ENCODE measurements at places on chromosomes 1 and 21. TPM values are rescaled to one million over a fixed set of nuclear protein-coding genes. Genes with fewer than 3 reads are reported as not detected.

Gene CRNN
- 0.16 TPM for total RNA-seq

DNA sequence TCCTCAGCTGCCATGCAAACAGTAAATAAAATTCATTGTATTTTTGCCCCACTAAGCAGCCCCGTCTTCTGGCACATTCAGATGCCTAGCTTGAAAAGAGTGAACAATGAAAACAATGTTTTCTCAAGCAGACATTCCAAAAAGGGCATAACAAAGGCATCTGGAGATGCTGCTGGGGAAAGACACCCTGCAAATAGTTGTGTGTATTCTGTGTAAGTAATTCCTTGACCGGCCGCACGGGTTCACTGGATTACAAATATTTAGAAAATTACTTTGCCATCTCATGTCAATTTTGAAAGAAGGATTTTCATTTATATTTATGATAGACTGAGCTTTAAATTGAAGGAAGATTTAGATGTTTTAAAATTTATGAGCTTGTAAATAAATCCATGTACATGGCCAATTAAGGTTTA lies 142.2 kb downstream of the SLC45A1 start:
- DNase-seq: no peak
- H3K4me3 ChIP-seq: no peak overlapping the region
- H3K27ac ChIP-seq: no peak overlapping the region

GRCh38 chr1:101124405-101124804 lies 98.8 kb upstream of the DPH5 start:
- no peaks in the 10 kb centered on the region for H3K4me1 ChIP-seq
- no peaks in the 10 kb centered on the region for H3K27me3 ChIP-seq
- no peaks in the 10 kb centered on the region for H3K36me3 ChIP-seq
- H3K4me3 ChIP-seq: no peak overlapping the region
- DNase-seq: no peak
- H3K27ac ChIP-seq: no peak overlapping the region

DNA sequence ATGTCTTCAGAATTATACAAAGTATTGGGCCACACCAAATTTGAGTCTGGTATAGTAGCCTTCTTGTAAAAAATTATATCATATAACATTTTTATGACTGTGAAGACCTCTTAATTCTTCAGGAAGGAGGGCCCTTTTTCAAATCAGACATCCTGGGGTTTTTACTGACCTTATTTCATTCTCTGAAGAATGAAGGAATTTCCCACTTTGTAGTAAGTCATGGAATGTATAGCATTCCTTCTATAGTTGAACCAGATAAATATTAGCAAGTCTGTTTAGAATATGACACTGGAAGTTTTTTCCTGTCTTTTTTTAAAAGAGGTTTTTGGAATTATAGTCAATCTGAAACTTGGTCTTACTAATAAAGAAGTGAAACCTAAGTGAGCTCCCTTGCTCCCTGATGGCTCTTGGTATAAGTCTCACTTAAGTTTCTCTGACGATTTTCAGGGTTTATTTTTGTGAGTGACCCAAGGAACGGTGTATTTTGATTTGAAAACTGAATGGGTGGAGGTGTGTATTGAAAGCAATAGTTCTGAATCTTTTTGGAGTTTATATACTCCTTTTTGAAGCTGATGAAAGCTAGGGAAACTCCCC lies 23.7 kb downstream of the SNX27 start:
- no peak overlapping the region for H3K4me3 ChIP-seq
- no peaks in the 10 kb centered on the region for H3K36me3 ChIP-seq
- DNase-seq: no peak
- H3K4me1 ChIP-seq: peaks cover 8% of the 10 kb centered on the region
- H3K27ac ChIP-seq: no peak overlapping the region

GRCh38 chr1:64065571-64065970 lies 137.9 kb upstream of the UBE2U start:
- no peak overlapping the region for H3K27ac ChIP-seq
- no peak for DNase-seq
- H3K36me3 ChIP-seq: no peaks in the 10 kb centered on the region
- H3K27me3 ChIP-seq: no peaks in the 10 kb centered on the region

DNA sequence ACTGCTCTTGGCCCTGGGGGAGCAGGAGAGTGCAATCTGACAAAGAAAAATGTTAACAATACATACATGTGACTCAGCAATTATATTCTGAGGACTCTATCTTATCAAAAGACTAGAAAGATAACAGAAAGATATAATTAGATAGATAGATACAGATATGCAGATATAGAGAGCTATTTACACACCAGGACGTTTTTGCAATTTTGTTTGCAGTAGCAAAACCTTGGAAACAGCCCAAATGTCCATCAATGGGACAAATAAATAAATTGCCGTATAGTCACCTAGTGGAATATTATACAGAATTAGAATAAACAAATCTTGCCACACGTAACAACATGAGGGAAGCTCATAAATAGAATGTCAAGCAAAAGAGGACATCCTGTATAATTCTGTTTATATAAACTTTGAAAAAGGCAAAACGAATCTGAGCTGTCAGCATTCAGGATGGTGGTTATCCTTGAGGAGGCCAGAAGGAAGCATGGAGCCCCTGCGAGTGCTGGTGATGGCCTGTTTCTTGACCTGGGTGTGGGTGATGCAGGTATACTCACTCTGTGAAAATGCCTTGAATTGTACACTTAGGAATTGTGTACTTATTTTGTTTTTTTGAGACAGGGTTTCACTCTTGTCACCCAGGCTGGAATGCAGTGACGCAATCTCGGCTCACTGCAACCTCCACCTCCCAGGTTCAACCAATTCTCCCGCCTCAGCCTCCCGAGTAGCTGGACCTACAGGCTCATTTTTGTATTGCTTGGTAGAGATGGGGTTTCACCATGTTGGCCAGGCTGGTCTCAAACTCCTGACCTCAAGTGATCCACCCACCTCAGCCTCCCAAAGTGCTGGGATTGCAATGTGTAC lies 12.8 kb upstream of the TRIM63 start:
- no peak for DNase-seq
- H3K27ac ChIP-seq: no peak overlapping the region
- no peaks in the 10 kb centered on the region for H3K27me3 ChIP-seq

GRCh38 chr1:52139817-52140540 lies 1.9 kb upstream of the ZFYVE9 start:
- H3K27ac ChIP-seq: peak overlapping the region; percentile 3
- no peaks in the 10 kb centered on the region for H3K36me3 ChIP-seq
- DNase-seq: no peak
- peaks cover 6% of the 10 kb centered on the region for H3K4me1 ChIP-seq
- no peak overlapping the region for H3K4me3 ChIP-seq

GRCh38 chr1:118993700-118994026 lies 5.5 kb upstream of the TBX15 start:
- H3K27ac ChIP-seq: no peak overlapping the region
- peaks cover 4% of the 10 kb centered on the region for H3K27me3 ChIP-seq
- no peaks in the 10 kb centered on the region for H3K36me3 ChIP-seq
- H3K4me3 ChIP-seq: no peak overlapping the region
- no peak for DNase-seq

GRCh38 chr1:113849072-113849471 lies 22.4 kb downstream of the PTPN22 start:
- no peak for DNase-seq
- H3K4me1 ChIP-seq: no peaks in the 10 kb centered on the region
- no peak overlapping the region for H3K4me3 ChIP-seq
- no peaks in the 10 kb centered on the region for H3K27me3 ChIP-seq
- no peaks in the 10 kb centered on the region for H3K36me3 ChIP-seq

Data from testis (tissue), 5 donors.